ENCODE measurements at places on chromosomes 5 and 9. TPM values are rescaled to one million over a fixed set of nuclear protein-coding genes. Genes with fewer than 3 reads are reported as not detected.

The RPS23 gene
- 3,689 TPM for total RNA-seq

The SLC34A3 gene
- not detected for total RNA-seq

The CD274 gene
- total RNA-seq: 44.7 TPM

The ADAMTS2 gene
- total RNA-seq: not detected

Measured in pulmonary artery endothelial cell (primary cell).